Substantia nigra (tissue), 51 donors: ENCODE measurements at places on chromosomes 2 and 18.

DNA sequence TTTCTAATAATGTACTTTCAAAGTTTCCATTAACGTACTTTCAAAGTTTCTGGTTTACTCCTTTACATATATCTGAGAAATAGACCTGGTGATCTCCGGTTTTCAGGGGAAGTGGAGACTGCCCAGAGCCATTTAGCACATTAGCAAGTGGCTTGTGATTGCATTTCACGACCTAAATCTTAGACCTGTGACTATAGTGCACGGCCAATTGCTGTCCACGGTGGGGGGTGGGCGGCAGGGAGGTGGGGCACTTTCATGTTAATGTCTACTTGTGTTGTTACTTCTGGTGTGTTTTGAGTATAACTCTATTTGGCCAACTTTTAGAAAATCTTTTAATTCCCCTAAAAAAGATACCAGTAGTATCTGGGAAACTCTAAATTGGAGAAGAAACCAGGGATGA lies 11.3 kb downstream of the GATA6 start:
- DNase-seq: no peak

GRCh38 chr2:108612514-108613183 lies 78.4 kb downstream of the LIMS1 start:
- DNase-seq: no peak

DNA sequence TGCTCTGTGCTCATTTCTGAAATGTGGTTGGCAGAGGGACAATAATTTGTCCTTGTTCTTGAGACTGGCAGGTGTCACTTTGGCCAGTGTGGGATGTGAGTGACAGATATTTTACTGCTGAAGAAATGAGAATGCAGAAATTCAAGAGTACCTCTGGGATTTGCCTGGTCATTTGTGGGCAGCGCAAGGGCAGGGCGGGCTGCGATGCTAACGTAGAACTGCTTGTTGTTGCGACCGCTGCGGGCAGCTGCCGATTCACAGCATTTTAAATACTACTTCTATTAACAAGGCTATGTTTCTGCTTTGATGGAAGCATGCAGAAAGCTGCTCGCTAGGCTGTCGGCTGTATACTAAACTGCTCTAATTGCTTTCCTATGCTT lies 268.6 kb downstream of the FIGN start:
- DNase-seq: no peak

DNA sequence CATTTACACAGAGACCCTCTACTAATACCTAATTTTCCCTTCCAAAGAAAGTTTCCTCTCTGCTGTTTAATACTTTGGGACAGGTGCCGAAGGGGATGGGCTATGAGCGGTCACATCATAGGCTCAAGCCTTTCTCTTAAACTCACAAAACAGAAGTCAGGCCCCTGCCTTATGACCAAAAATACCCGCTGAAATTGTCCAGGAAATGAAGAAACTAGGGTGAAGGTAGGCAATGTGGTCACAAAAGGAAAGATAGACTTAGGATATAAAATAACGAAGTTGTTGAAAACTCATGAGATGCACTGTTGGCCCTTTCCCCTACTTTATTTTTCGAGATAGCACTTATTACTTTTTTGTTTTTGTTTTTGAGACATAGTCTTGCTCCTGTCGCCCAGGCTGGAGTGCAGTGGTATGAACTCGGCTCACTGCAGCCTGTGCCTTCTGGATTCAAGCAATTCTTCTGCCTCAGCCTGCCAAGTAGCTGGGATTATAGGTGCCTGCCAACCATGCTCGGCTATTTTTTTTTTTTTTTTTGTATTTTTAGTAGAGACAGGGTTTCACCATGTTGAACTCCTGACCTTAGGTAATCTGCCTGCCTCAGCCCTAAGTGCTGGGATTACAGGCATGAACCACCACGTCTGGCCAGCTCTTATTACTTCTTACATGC lies 16.3 kb downstream of the SLC8A1 start:
- no peak for DNase-seq

DNA sequence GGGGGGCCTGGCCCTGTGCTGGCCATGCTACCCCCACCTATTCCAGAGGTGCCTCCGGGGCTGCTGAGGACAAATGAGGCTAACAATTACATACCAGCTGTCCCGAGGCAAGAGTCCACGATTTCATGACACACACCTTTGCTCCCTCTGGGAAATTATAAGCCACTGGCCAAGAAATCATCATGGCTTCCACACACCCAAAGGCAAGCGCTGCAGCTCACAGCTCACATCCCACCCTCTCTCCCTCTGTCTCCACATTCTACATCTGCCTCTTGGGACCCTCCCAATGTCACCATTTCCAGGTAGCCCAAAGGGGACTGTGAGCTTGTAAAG lies 134.4 kb downstream of the HDAC4 start:
- DNase-seq: no peak

GRCh38 chr2:221389904-221390303 lies 182.2 kb downstream of the EPHA4 start:
- no peak for DNase-seq

GRCh38 chr2:46350029-46350689 lies 53.0 kb downstream of the EPAS1 start:
- no peak for DNase-seq

- DNase-seq: no peak
Measured at GRCh38 chr2:135963841-135964240, 21.6 kb downstream of the DARS1 start.

GRCh38 chr2:3483227-3483985 lies 35.9 kb downstream of the ADI1 start:
- peak; percentile 49 for DNase-seq

- DNase-seq: no peak
Measured at GRCh38 chr2:172282944-172283343, 144.4 kb upstream of the ITGA6 start.

GRCh38 chr2:167681234-167682015 lies 566.0 kb downstream of the STK39 start:
- DNase-seq: no peak

DNA sequence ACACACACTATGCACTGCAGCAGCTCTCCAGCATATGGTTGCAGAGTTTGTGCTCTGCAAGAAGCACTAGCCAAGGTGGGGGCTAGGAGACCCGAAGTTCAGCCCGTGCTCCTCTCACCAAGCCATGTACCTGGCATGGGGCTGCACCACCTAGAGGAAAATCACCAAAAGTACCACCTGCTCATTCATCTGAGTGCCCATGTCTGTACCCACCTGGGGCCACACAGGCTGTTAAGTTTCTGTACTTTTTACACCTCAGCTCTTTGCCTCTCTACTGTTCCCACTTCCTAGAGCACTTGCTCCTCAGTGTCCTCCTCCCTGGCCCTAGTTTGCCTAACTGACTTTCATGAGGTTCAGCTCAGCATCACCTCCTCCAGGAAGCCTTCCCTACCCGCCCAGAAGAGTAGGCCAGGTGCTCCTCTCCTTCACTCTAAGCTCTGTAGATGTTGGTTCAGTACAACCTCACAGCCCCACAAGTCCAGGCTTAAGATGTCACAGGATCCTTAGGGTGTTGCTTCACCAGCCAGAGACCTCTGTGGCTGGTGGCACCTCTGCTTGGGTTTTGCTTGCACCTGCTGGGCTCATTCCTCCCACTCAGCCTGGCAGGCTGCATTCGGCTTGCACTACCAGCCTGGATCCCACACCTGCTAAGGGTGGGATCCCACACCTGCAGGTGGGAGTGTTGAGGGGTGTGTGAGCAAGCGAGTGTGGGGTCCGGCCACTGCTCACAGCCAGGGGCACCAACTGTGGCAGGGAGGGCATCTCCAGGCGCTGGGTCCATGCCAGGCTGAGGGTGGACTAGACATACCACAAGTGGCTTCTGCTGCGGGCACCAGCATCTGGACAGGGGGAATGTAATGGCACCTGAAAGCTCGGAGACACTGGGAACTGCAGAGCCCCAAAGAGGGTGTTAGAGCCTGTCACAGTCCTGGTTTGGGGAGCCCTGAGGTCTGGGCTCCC lies 10.2 kb upstream of the TFCP2L1 start:
- no peak for DNase-seq

DNA sequence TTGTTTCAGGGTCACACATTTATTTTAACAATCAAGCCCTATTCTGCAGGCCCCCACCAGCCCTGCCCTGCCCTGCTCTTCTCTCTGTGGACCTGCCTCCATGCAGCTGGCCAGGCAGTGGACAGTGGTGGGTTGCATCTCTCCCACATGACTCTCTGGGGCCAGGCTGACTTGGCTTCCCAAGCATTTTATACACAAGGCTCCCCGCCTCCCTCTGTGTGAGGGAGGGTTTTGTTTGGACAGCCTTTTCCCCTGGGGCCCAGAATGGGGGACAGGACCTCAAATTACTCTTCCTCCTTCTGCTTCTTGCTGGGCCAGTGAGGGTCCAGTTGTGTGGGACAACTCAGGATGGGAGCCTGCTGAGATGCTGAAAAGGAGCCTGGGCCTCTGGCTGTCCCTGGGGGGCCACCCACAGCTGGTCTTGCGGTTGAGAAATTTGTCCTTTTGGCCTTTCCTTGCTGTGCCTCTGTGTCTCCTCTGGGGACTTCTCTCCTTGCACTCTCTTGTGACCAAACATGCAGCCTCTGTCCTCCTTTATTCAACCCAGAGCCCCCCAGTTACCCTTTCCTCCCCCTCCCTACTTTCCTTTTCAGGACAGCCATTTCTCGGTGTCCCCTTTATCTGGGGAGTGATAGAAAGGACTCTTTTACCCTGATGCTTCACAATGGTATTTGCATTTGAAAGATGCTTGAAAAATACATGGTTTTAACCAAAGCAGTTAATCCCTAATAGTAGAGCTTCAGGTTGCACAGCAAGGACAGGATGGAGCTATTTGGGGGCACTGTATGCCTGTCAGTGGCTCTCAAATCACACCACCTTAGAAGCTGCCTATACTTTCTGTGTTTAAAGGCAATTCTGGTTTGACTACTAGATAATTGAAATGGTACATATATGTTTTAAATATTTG lies 151.1 kb downstream of the FHOD3 start:
- DNase-seq: no peak

- DNase-seq: no peak
Measured at GRCh38 chr2:238853721-238854120, 5.8 kb downstream of the TWIST2 start.

GRCh38 chr2:200618590-200619021 lies 32.8 kb downstream of the AOX1 start:
- peak; percentile 0 for DNase-seq

- no peak for DNase-seq
Measured at GRCh38 chr2:236636261-236636660, 66.6 kb downstream of the ACKR3 start.

DNA sequence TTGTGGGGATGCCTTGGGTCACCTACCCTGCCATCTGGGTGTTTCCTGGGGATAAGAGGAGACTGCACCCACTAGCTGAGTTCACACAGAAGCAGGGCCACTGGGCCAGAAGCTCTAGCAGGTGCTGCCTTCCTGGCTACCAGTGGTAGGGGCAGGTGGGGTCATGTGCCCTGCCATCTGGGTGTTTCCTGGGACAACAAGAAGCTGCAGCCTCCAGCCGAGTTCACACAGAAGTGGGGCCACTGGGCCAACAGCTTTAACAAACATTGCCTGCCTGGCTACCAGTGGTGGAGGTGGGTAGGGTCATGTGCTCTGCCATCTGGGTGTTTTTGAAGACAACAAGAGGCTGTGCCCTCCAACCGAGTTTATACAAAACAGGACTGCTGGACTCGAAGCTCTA lies 282.2 kb upstream of the SYT4 start:
- DNase-seq: no peak

DNA sequence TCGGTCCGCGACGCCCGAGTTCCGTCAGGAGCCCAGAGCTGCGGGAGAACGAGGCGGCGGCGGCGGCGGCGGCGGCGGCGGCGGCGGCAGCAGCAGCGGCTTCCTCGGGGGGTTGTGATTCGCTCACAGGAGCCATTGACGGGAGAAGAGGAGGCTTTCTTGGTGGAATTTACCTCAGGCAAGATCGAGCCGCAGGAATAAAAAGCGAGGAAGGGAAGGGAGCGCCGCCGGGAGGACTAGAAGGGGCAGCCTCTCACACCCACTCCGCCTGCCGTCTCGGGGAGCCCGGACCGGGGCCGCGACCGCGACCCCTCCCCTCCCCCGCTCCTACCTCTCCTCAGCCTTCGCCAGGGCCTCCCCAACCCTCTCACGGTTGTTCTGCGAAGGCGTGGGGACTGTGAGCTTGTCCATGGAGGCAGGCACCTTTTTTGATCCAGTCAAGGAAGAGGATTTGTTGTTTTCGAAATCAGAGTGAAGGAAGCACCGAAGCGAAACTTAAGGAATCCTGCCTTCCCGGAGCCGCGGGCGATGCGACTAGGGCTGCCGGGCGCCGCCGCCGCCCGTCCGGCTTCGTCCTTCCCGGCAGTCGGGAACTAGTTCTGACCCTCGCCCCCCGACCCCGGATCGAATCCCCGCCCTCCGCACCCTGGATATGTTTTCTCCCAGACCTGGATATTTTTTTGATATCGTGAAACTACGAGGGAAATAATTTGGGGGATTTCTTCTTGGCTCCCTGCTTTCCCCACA lies 506 bp downstream of the BMPR2 start:
- DNase-seq: peak; percentile 46

DNA sequence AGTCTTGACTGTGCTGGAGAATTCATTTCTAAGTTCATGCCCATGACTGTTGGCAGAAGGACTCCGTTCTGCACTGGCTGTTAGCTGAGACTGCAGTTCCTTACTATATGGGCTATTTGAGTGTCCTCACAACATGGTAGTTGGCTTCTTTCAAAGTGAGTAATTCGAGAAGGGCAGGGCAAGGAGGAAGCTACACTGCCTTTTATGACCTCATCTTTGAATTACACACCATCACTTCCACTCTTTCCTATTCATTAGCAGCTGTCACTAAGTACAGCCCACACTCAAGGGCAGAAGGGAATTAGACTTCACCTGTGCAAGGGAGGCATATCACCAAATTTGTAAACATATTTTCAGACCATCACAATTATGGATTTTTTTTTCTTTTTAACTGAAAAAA lies 55.9 kb upstream of the EPAS1 start:
- no peak for DNase-seq

DNA sequence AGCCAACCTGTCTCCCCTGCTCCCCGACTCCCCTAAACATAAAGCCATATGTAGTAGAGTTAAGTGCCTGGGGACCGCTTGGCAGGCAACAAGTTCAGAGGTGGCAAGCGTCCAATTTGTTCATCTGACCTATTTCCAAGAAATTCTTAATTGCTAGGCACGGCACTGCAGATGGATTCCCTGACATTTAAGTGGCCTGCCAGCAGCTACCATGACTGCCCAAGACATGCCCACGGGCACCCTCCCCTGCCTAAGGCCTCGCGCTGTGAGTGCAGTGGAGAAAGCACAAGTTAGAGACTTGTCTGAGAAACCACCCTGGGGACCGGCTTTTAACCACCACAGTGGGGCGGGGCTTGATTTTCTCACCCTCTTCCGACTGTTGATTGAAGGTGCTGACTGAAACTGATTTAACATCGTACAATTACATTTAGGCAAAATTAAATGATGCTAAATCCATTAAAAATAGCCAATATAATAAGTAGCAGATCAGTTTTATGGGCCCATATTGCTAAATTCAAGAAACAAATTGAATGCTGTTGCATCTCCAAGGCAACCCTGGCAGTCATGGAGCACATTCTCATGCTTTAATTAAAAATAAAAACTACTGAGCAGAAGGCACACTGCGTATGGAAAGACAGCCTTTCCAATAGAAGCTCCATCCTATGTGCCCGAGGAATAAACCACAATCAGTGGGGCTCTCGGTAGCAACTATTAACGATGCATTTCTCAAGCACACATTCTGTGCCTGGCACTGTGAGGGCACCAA lies 163.6 kb upstream of the ACAA2 start:
- DNase-seq: peak; percentile 10
